ENCODE measurements at places on chromosomes 4 and X. TPM values are rescaled to one million over a fixed set of nuclear protein-coding genes. Genes with fewer than 3 reads are reported as not detected.

DNA sequence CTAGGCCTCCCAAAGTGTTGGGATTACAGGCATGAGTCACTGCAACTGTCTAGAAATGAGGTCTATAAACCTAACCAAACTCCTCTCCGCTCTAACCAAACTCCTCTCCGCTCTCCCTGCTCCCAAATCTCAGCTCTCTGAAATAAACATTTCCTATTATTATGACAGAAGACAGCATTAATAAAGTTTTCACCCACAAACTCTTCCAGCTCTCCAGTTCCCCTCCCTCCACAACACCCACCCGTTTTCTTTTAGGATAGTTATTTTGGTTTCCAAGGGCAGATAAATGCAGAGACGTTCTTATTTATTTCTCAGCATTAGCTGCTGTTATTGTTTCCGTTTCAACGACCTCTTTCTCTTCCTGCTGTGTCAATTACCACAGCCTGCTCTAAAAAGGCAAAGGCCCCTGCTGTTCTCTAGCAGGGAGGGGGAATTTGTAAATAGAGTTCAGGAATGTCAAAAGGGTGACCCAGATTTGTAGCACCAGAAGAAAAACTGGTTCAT lies 13.3 kb upstream of the SCD5 start:
- H3K36me3 ChIP-seq = no peaks in the 10 kb centered on the region
- H3K27ac ChIP-seq = no peak overlapping the region
- no peaks in the 10 kb centered on the region for H3K4me1 ChIP-seq
- no peaks in the 10 kb centered on the region for H3K27me3 ChIP-seq
- no peak overlapping the region for H3K4me3 ChIP-seq

GRCh38 chr4:53016099-53016820 lies 154.1 kb downstream of the RASL11B start:
- H3K36me3 ChIP-seq = no peaks in the 10 kb centered on the region
- H3K27ac ChIP-seq = no peak overlapping the region
- no peak overlapping the region for H3K4me3 ChIP-seq
- no peak for DNase-seq
- H3K4me1 ChIP-seq = 0 out of 2 replicates have a peak, but pooled peaks cover 3% of the 10 kb centered on the region

- H3K27ac ChIP-seq = no peak overlapping the region
- no peaks in the 10 kb centered on the region for H3K36me3 ChIP-seq
Measured at GRCh38 chr4:1493540-1494287, 87.5 kb upstream of the NKX1-1 start.

DNA sequence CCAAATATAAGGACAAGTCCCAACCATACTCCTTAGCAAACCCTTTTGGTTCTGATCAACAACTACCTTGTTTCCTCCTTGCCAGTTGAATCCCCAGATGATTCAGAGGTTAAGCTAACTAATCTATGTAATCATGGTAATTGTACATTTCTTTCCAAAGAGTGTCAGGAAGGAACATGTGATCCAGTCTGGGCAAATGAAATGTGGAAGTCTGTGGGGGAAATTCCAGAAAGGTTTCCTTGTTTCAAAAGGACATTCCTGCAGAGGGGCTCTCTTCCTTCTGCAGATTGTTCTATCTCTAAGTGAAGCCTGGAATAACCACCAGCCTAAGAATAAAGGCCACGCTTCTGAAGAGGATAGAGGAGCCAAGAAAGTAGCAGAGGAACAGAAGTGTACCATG lies 7.0 kb downstream of the PRSS12 start:
- no peak overlapping the region for H3K27ac ChIP-seq
- H3K4me1 ChIP-seq = peaks cover 35% of the 10 kb centered on the region
- H3K27me3 ChIP-seq = no peaks in the 10 kb centered on the region
- DNase-seq = no peak
- H3K4me3 ChIP-seq = no peak overlapping the region
- H3K36me3 ChIP-seq = no peaks in the 10 kb centered on the region

GRCh38 chr4:168074861-168075260 lies 17.5 kb upstream of the ANXA10 start:
- DNase-seq = no peak
- H3K4me3 ChIP-seq = no peak overlapping the region
- peaks cover 37% of the 10 kb centered on the region for H3K4me1 ChIP-seq
- peak overlapping the region; percentile 85 for H3K27ac ChIP-seq
- 0 out of 2 replicates have a peak, but pooled peaks cover 3% of the 10 kb centered on the region for H3K36me3 ChIP-seq
- H3K27me3 ChIP-seq = no peaks in the 10 kb centered on the region

GRCh38 chrX:38045538-38046096 lies 39.3 kb downstream of the SYTL5 start:
- H3K4me1 ChIP-seq = no peaks in the 10 kb centered on the region
- DNase-seq = no peak
- no peak overlapping the region for H3K4me3 ChIP-seq
- no peak overlapping the region for H3K27ac ChIP-seq

DNA sequence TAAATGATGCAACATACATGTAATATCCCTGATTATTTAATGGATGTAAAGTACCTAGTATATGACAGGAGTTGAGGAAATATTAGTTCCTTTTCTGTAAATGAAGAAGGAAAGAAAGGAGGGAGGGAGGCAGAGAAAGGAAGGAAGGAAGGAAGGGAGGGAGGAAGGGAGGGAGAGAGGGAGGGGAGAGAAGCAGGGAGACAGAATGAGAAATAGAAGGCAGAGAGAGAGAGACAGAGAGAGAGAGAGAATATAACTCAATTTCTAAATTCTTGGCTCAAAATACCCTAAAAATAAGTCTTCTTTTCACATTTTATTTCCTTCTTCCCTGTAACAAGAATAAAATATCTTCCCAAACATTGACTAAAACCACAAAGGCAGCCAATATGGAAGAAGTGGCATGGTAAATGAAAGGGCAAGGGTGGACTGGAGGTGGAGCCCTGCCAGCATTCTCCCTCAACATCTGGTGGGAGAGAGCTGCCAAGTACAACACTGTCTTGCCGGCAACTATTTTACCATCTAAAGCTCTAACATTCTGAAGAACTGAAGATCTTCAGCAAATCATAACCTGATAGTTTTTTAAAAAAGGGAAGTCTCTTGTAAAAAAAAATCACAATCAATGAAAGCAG lies 245.1 kb downstream of the PPP3CA start:
- H3K27me3 ChIP-seq = no peaks in the 10 kb centered on the region
- DNase-seq = no peak
- H3K4me3 ChIP-seq = no peak overlapping the region
- peaks cover 72% of the 10 kb centered on the region for H3K4me1 ChIP-seq
- H3K36me3 ChIP-seq = no peaks in the 10 kb centered on the region
- peak overlapping the region; percentile 95 for H3K27ac ChIP-seq

- no peak overlapping the region for H3K27ac ChIP-seq
- DNase-seq = no peak
- H3K36me3 ChIP-seq = no peaks in the 10 kb centered on the region
Measured at GRCh38 chr4:105631818-105632400, 76.6 kb downstream of the INTS12 start.

- no peak for DNase-seq
- H3K36me3 ChIP-seq = no peaks in the 10 kb centered on the region
- no peaks in the 10 kb centered on the region for H3K27me3 ChIP-seq
- no peak overlapping the region for H3K27ac ChIP-seq
Measured at GRCh38 chr4:140257461-140258305, 103.7 kb upstream of the MAML3 start.

GRCh38 chrX:106933538-106933961 lies 13.3 kb downstream of the CLDN2 start:
- H3K27ac ChIP-seq = peak overlapping the region; percentile 32
- no peaks in the 10 kb centered on the region for H3K27me3 ChIP-seq
- H3K36me3 ChIP-seq = no peaks in the 10 kb centered on the region
- no peak overlapping the region for H3K4me3 ChIP-seq

DNA sequence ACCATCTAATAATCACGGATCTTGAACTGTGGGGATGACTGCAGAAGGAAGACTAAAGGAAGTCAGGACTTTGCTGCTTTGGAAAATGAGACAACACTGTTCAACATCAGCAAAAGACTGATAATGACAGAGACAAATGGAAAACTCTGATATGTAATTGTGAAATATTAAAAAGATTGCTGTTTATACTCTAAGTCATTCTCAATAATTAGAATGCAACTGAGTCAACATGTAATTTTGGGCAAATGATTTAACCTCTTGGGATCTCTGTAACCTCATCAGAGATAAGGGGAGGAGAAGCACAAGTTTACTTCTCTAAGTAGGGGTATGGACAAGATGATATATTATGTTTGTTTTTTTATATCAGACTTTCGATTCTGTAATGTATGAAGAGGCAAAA lies 121.9 kb downstream of the GASK1B start:
- no peak overlapping the region for H3K27ac ChIP-seq
- H3K36me3 ChIP-seq = no peaks in the 10 kb centered on the region
- no peak overlapping the region for H3K4me3 ChIP-seq
- no peaks in the 10 kb centered on the region for H3K27me3 ChIP-seq
- H3K4me1 ChIP-seq = no peaks in the 10 kb centered on the region

The TKTL2 gene
- total RNA-seq = not detected

The DCHS2 gene
- 0.05 TPM for total RNA-seq

The DUSP21 gene
- not detected for total RNA-seq

The IL9R gene
- total RNA-seq = 1.4 TPM

The IQCM gene
- total RNA-seq = 0.20 TPM

The ARHGAP36 gene
- not detected for total RNA-seq

Measured in HCT116 (cell line).